ENCODE measurements at places on chromosomes 5 and 9.

GRCh38 chr5:142197781-142198180 is 89.2 kb downstream of the NDFIP1 start:
- DNase-seq = no peak

GRCh38 chr9:89807682-89808075 is 202.9 kb downstream of the GADD45G start:
- DNase-seq = no peak

DNA sequence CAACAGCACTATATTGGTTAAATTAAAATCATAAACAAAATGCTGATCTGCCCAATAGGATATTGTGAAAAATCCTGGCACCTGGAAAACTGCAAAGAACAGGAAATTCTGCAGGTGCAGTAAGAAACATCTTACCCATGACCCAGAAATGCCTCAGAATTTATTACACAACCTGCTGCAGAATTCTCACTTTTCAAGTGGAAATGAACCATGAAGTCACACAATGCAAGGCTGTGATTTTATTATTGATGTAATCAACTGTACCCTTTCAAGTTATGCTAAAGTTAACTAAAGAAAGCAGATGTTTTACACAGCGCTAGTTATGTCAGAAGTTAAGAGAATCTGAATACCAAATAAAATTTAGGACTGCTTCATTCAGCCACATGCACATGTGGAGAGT is 6.0 kb downstream of the STRBP start:
- no peak for DNase-seq

DNA sequence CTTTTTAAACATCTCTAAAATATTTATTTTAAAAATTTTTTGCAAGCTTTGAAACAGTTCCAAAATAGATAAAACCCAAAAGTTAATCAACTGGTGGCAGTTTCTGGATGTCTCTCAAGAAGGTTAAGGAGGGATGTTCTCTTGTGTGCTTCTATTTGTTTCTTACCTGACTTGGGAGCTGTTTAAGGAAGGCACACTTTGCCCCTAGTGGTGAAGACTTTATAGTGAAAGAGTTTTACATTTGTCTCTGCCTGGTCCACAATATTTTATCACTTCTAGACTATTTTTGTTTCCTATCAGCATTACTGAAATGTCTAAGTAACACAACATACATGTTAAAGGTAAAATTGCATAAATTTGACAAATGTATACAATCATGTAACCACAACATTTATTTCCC is 552.8 kb downstream of the SEMA5A start:
- no peak for DNase-seq

GRCh38 chr5:127411381-127411780 is 106.1 kb upstream of the PRRC1 start:
- no peak for DNase-seq

DNA sequence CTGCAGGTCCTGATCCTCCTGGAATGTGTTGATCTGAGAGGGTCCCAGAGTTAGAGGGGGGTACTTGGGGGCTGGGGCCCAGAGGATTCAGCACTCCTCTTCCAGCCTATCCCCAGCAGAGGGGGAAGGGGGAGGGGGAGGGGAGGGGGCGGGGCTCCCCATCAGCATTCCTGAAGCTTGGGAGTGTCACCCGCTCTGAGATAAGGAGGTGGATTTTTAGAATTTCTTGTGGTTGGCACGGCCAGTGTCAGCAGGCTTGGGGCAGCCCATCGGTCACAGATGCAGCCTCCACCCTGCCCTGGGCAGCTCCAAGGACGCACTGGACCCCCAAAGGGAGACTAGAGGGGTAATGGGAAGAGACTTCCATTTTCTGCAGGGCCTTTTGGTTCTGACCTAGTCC is 5.3 kb downstream of the FGF18 start:
- no peak for DNase-seq

DNA sequence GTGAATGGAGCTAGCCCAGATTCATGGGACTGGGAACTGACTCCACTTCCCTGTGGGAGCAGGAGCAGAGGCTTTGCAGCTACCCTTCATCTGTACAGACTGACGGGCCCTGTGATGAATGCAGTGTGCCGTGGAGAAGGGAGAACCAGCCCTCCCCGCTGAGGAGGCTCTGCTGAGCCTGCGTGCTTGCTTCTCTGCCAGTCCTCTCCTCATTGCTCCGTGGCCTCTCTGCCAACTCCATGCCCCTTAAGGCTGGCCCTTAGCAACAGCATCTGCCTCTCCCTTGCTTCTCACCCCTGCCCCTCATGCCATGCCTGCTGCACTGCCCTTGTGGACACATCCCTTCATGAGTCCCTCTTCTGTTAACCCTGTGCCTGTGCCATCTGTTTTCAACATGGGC is 53.6 kb downstream of the GADD45G start:
- no peak for DNase-seq

DNA sequence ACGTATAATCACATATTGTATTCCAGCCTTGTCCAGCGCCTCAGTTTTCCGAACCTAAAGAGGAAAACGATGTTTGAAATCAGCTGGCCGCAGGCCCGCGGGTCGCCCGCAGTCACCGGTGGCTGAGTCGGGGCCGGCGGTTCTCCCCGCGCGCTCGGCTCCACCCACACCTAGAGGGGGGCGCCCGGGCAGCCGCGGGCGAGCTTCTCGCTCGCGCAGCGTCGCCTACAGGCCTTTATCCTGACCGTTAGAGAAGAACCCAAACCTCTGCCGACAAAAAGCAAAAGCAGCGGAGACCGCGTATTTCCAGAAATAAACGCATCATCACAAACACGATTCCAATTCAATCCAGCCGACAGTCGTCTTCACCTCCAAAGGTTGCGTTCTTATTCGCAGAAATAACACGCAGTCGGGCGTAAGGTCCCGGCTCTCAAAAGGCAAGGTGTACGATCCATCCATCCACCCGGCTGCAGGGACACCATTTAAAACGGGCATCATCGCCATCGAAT is 725 bp upstream of the NIPBL start:
- peak; percentile 72 for DNase-seq

- no peak for DNase-seq
Measured at GRCh38 chr5:161030229-161030628, 178.2 kb upstream of the ATP10B start.

- DNase-seq = no peak
Measured at GRCh38 chr5:54670281-54670680, 152.7 kb downstream of the SNX18 start.

DNA sequence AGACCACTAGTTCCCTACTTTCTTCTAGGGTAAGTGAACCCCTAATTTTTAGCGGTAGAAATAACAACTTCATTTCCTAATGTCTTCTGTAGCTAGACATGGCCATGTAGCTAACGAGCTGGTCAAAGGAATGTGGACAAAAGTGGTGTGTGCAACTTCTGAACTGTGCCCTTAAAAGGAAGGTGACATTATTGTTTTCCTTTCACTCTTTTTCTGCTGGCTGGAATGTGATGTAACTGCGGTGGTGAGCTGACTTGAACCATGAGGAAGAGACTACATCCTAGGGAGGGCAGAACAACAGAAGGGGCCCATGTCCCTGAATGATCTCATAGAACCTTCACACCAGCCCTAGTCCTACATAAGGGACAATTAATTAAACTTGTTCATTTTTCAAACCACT is 1.3 kb upstream of the SNX2 start:
- no peak for DNase-seq

GRCh38 chr9:98375138-98375726 is 119.8 kb upstream of the TBC1D2 start:
- DNase-seq = no peak

GRCh38 chr9:113580041-113580953 is 116.8 kb downstream of the RGS3 start:
- peak; percentile 71 for DNase-seq

GRCh38 chr5:177959315-177959714 is 36.7 kb downstream of the PROP1 start:
- DNase-seq = no peak

- peak; percentile 38 for DNase-seq
Measured at GRCh38 chr9:20619487-20620200, 2.7 kb downstream of the MLLT3 start.
